SK-N-DZ (cell line): ENCODE measurements at places on chromosomes 11 and 22.

GRCh38 chr11:62125881-62126280 lies 2.1 kb downstream of the INCENP start:
- peak; percentile 29 for DNase-seq

- no peak for DNase-seq
Observed at GRCh38 chr11:15349413-15349812, 234.7 kb downstream of the INSC start.

DNA sequence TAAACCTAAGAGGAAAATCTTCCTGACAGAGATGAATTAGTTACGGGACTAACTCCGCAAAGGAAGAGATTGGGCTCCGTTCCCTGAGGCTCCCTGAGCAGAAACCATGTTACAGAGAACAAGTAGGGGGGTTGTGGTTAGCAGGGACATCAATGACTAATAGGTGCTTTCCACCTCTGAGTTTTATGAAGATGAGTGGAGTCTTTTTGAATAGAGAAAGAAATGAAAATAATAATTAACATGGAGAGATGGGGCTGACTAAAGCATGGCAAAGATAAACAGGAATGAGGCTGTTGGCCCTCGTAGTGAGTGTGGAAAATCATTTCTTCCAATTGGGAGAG lies 47.5 kb upstream of the PICALM start:
- DNase-seq, result no peak

DNA sequence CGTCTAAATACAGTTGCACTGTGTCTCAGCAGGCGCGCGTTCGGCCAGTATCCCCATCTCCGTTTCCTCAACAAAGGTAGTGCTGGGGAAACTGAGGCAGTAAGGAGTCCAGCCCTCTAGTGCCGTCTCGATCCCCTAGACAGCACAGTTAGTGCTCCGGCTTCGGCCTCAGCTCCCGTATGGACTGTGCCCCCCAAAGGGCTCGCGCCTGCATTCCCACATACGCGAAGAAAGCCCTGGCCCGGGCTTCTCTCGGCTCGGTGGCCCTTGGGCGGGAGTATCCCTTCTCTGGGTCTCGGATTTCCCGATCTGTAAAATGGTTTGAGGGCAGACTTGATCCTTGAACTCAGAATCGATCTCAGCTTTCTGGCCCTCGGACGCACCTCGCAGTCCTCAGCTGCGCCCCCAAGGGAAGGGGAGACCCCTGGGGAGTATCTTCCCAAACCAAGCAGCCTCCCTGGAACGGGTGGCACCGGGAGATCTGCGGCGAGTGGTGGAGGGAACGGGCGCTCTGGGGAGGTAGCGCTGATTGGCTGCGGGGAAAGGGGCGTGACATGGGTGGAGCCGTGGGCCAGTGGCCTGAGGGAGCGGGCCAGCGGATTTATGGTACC lies 759 bp upstream of the PEX16 start:
- DNase-seq, result peak; percentile 82
